ENCODE measurements at places on chromosomes 7 and 10. TPM values are rescaled to one million over a fixed set of nuclear protein-coding genes. Genes with fewer than 3 reads are reported as not detected.

DNA sequence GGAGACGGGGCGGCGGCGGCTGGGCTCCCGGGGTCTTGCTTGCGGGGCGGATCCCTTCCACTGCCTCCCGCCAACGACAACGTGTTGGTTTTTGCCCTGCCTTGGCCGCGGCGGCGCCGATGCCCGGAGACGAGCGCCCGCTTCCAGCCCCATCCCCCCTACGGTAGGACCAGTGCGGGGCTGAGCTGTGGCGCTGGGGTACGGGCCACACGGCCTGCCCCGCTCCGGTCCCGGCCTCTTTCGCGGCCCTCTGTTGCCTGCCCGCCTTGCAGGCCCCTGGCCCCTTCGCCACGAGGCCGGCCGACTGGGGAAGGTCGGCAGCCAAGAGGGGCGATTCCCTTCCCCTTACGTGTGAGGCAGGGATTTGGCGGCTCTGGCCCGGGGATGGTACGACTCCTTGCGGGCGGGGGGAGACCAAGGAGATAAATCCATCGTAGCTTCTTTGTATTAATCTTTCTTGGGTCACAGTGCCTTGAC lies 488 bp downstream of the EIF4H start:
- H3K27ac ChIP-seq, result peak overlapping the region; percentile 86
- peaks cover 65% of the 10 kb centered on the region for H3K4me1 ChIP-seq
- no peaks in the 10 kb centered on the region for H3K27me3 ChIP-seq
- no peaks in the 10 kb centered on the region for H3K36me3 ChIP-seq
- H3K4me3 ChIP-seq, result peak overlapping the region; percentile 70

GRCh38 chr7:123600876-123601275 lies 745 bp upstream of the ASB15 start:
- H3K4me3 ChIP-seq, result no peak overlapping the region
- no peak for DNase-seq
- no peaks in the 10 kb centered on the region for H3K36me3 ChIP-seq
- no peaks in the 10 kb centered on the region for H3K4me1 ChIP-seq
- no peak overlapping the region for H3K27ac ChIP-seq
- no peaks in the 10 kb centered on the region for H3K27me3 ChIP-seq

The ALKBH4 gene
- total RNA-seq, result 8.7 TPM

GRCh38 chr7:29511851-29512250 lies 51.8 kb upstream of the PRR15 start:
- H3K27ac ChIP-seq, result no peak overlapping the region
- H3K4me1 ChIP-seq, result no peaks in the 10 kb centered on the region
- DNase-seq, result no peak
- H3K36me3 ChIP-seq, result peaks cover 52% of the 10 kb centered on the region

GRCh38 chr7:22277375-22277774 lies 79.6 kb downstream of the RAPGEF5 start:
- no peak for DNase-seq
- H3K27me3 ChIP-seq, result no peaks in the 10 kb centered on the region
- H3K36me3 ChIP-seq, result no peaks in the 10 kb centered on the region
- no peaks in the 10 kb centered on the region for H3K4me1 ChIP-seq

DNA sequence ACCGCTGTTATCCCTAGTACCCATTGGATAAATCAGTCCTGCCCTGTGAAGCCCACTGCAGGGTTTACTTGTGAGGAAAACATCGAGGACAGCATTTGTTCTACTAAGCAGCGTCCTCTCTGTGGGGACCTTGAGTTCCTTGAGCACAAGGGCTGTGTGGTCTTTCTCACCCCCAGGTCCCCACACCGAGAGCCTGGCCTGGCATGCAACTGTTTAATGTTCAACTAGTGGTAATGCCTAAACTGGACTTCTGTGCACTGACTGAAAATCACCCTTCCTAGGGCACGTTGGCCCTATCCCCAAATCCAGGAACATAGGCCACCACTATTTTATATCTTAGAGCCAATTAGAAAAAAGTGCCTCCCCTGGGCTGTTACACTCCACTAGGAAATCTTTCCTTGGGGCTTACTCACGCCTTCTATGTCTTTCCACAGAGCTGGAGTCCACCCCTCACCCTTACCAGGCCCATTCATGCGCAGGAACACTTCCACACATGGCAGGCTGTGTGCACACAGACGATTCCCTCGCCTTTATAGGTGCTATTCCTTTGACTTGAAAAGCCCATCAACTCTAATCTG lies 1.7 kb upstream of the TMEM213 start:
- DNase-seq, result no peak
- no peaks in the 10 kb centered on the region for H3K27me3 ChIP-seq
- H3K4me1 ChIP-seq, result no peaks in the 10 kb centered on the region
- H3K4me3 ChIP-seq, result no peak overlapping the region

- H3K27ac ChIP-seq, result no peak overlapping the region
- no peak overlapping the region for H3K4me3 ChIP-seq
- DNase-seq, result no peak
- no peaks in the 10 kb centered on the region for H3K36me3 ChIP-seq
These were observed 34.6 kb downstream of the PPP1R9A start for GRCh38 chr7:94941844-94942632.

DNA sequence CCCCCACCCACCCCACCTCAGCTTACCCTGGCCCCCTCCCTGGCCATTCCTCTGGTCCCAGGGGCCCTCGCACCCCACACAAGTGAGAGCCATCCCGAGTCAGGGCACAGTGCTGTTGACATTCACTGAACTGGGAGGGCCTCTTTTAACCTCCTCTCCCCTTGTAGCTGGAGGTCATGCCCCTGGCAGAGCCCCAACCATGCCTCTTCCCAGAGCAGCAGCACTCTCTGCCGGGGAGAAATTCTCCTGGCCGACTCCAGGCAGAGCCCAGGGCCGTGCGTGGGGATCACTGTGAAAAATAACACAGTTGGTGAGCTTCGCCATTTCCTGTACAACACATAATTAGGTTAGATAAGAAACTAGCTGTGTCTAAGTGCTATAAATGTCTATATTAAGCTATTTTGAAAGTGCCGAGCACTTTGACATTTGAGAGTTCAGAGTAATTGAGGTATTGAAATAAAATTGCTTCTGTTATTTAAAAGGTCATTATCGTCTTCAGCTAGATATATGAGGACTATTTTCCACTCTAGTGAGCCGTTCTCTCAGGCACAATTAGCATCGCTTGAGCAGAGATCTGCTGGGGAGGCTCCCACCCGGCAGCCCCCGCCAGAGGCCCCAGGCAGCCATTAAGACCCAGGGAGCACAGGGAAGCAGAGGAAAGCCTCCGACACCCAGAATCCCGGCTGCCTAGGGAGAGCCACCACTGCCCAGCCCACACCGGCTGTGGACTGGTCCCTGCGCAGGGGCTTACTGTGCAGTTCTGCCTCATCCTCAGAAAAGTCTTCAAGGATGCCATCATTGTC lies 62.4 kb upstream of the LRRC18 start:
- no peak overlapping the region for H3K4me3 ChIP-seq
- peaks cover 4% of the 10 kb centered on the region for H3K27me3 ChIP-seq
- no peak overlapping the region for H3K27ac ChIP-seq
- DNase-seq, result peak; percentile 31

GRCh38 chr10:17029581-17030271 lies 99.9 kb downstream of the CUBN start:
- peak; percentile 85 for DNase-seq
- peaks cover 8% of the 10 kb centered on the region for H3K4me1 ChIP-seq
- no peaks in the 10 kb centered on the region for H3K27me3 ChIP-seq
- H3K27ac ChIP-seq, result no peak overlapping the region
- H3K4me3 ChIP-seq, result no peak overlapping the region

GRCh38 chr7:131769241-131769640 lies 212.8 kb upstream of the PODXL start:
- no peaks in the 10 kb centered on the region for H3K4me1 ChIP-seq
- DNase-seq, result no peak
- H3K4me3 ChIP-seq, result no peak overlapping the region
- H3K27me3 ChIP-seq, result no peaks in the 10 kb centered on the region

DNA sequence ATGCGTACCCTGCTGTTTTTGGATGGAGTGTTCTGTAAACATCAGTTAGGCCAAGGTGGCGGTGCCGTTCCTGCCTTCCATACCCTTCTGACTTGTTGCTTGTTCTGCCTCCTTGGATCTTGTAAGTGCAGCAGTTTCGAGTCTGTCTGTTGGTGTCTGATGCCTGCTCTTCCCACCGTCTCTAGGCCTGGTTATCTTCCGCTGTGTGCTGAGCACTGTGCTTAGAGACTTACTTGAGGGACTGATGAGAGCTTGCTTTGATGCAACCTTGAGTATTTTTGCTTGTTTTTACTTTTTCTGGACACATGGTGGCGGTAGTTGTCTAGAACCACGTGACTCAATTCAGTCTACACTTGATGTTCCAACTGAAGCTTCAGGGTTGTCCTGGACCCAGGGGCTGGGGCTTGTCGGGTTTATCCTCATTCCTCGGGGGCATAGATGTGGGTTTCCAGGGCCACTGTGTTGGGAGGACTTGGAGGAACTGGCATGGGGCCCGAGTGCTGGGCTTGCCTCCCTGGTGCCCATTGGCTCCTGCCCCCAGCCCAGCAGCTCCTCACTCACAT lies 14.4 kb upstream of the SPRN start:
- DNase-seq, result peak; percentile 23
- H3K36me3 ChIP-seq, result no peaks in the 10 kb centered on the region
- no peak overlapping the region for H3K27ac ChIP-seq
- no peak overlapping the region for H3K4me3 ChIP-seq

- no peak overlapping the region for H3K4me3 ChIP-seq
- no peaks in the 10 kb centered on the region for H3K36me3 ChIP-seq
- H3K4me1 ChIP-seq, result peaks cover 40% of the 10 kb centered on the region
- no peak for DNase-seq
These were observed 12.1 kb upstream of the LAMB1 start for GRCh38 chr7:108014747-108015682.

The MUC12 gene
- 0.58 TPM for total RNA-seq

The GTF2IRD1 gene
- total RNA-seq, result 19.6 TPM

GRCh38 chr7:112905950-112906349 lies 115.8 kb upstream of the TMEM168 start:
- H3K36me3 ChIP-seq, result no peaks in the 10 kb centered on the region
- no peak for DNase-seq
- no peaks in the 10 kb centered on the region for H3K27me3 ChIP-seq
- H3K4me3 ChIP-seq, result no peak overlapping the region
- H3K27ac ChIP-seq, result no peak overlapping the region

The MUC3A gene
- 1.9 TPM for total RNA-seq

- H3K27me3 ChIP-seq, result no peaks in the 10 kb centered on the region
- no peaks in the 10 kb centered on the region for H3K36me3 ChIP-seq
- H3K27ac ChIP-seq, result no peak overlapping the region
- no peaks in the 10 kb centered on the region for H3K4me1 ChIP-seq
- no peak overlapping the region for H3K4me3 ChIP-seq
- DNase-seq, result no peak
These were observed 637.1 kb downstream of the GATA3 start for GRCh38 chr10:8691498-8692017.

DNA sequence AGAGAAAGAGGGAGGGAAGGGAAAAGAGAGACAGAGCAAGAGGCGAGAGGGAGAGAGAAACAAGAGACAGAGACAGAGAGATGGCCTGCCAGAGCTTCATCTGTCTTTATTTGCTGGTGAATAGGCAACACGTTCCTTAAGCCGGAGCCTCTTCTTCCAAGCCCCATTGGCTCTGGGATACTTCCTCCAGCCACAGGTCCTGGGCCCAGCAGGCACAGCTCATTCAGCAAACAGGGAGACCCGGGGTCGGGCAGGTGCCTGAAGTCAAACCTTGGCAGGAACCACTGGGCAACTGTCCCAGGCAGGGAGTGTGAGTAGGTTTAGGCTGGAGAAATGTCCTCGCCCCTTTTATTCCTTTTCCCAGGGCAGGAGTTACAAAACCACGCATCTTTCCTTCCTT lies 68.2 kb downstream of the MYL10 start:
- no peaks in the 10 kb centered on the region for H3K27me3 ChIP-seq
- no peak overlapping the region for H3K4me3 ChIP-seq
- peak; percentile 74 for DNase-seq
- no peaks in the 10 kb centered on the region for H3K36me3 ChIP-seq
- H3K27ac ChIP-seq, result no peak overlapping the region

The TRAPPC14 gene
- total RNA-seq, result 28.6 TPM

- DNase-seq, result no peak
- no peak overlapping the region for H3K27ac ChIP-seq
- H3K27me3 ChIP-seq, result no peaks in the 10 kb centered on the region
- H3K36me3 ChIP-seq, result no peaks in the 10 kb centered on the region
These were observed 28.7 kb downstream of the FRMD4A start for GRCh38 chr10:14302035-14302434.

- H3K4me3 ChIP-seq, result no peak overlapping the region
- DNase-seq, result no peak
- no peaks in the 10 kb centered on the region for H3K36me3 ChIP-seq
- H3K4me1 ChIP-seq, result no peaks in the 10 kb centered on the region
- H3K27me3 ChIP-seq, result no peaks in the 10 kb centered on the region
These were observed 63.9 kb downstream of the WDFY4 start for GRCh38 chr10:48748573-48748972.

GRCh38 chr7:149714910-149715471 lies 58.4 kb downstream of the ZNF467 start:
- peaks cover 6% of the 10 kb centered on the region for H3K36me3 ChIP-seq
- peak overlapping the region; percentile 86 for H3K27ac ChIP-seq
- H3K4me3 ChIP-seq, result peak overlapping the region; percentile 80
- H3K27me3 ChIP-seq, result no peaks in the 10 kb centered on the region
- peaks cover 28% of the 10 kb centered on the region for H3K4me1 ChIP-seq

DNA sequence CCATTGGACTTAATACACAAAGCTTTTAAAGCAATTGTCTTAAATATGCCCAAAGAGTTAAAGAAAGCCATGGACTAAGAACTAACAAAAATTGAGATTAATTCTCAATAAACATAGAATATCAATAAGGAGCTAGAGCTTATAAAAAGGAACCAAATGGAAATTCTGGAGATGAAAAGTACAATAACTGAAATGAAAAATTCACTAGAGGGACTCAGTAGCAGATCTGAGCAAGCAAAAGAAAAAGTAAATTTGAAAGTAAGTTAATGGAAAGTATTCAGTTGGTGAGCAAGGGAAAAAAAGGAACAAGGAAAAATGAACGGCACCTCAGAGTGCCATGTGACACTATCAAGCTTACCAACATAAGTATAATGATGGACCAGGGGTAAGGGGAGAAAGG lies 209.8 kb downstream of the FZD1 start:
- no peak overlapping the region for H3K4me3 ChIP-seq
- H3K27ac ChIP-seq, result no peak overlapping the region
- DNase-seq, result no peak
- no peaks in the 10 kb centered on the region for H3K27me3 ChIP-seq
- H3K4me1 ChIP-seq, result no peaks in the 10 kb centered on the region
- H3K36me3 ChIP-seq, result no peaks in the 10 kb centered on the region

The AGMO gene
- total RNA-seq, result not detected

DNA sequence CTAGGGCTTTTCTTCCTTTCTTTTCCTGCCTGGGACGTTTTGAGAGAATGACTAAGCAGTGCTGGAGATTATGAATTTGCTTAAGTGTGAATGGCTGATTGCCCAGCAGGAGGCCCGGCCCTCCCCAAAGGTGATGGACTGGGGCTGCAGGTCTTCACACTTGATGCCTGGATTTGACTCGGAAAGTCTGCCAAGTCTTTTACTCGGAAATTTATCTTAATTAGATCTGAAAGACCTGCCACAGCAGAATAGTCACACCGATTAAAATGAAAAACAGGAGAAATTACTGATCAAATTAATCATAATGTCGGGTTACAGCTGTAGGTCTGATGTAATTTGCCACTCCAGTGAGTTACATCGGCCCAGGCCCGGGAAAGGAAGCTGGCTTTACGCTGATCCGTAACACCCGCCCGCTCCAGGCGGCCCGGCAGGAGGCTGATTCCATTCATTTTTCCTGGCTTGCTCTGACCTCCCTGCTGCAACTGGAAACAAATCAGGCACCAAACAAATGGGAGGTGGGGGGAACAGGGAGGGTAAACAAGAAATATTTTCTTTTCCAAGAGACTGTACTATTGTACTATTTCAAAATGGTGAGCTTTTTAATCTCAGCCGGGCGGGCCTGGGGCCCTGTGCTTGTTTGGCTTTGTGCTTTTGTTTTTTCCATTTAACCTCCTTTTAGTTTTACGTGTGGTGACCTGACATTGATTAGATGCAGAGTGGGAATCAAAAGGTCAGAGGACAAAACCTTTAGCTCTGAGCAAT lies 212.4 kb upstream of the YAE1 start:
- peaks cover 13% of the 10 kb centered on the region for H3K4me1 ChIP-seq
- no peaks in the 10 kb centered on the region for H3K36me3 ChIP-seq
- H3K27me3 ChIP-seq, result no peaks in the 10 kb centered on the region
